RCC 7860 (cell line): ENCODE measurements at places on chromosomes 12 and 14.

- DNase-seq, result no peak
These were observed 1.6 kb downstream of the HOXC9 start for GRCh38 chr12:54001283-54002187.

DNA sequence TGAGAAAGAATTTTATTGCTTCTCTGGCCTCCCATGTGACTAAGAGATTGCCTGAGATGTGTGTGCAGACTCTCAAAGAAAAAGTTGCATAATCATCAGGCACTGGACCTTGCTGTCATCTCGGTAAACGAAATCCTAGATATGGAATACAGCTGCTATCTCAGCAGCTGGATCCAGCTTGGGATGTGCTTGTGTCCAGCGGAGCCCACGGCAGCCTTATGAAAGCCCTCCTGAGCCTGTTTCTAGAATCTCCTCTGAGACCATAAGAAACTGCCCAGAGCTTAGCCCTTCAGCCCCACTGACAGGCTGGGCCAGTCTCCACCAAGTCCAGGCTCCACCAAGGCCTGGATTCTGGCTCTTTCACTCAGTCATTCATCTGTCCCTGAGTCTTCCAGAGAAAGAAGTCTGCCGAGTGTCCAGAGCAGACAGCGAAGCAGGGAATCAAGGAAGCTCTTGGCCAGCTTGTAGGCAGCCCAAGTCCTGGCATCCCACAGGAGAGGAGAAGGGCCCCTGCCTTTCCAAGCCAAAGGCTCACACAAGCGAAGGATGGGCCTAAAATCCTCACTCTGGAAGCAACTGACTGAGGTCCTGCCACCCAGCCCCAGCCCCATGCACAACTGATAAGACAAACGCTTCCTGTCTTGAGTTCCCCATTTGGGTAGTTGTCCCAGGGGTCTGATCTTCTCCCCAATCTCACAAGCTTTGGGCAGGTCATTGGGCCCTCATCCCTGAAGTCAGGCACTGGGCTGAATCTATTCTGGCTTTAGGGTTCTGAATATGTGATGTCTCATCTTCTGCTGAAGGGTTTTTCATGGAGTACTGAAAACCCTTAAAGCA lies 97.8 kb downstream of the SEC23A start:
- no peak for DNase-seq

DNA sequence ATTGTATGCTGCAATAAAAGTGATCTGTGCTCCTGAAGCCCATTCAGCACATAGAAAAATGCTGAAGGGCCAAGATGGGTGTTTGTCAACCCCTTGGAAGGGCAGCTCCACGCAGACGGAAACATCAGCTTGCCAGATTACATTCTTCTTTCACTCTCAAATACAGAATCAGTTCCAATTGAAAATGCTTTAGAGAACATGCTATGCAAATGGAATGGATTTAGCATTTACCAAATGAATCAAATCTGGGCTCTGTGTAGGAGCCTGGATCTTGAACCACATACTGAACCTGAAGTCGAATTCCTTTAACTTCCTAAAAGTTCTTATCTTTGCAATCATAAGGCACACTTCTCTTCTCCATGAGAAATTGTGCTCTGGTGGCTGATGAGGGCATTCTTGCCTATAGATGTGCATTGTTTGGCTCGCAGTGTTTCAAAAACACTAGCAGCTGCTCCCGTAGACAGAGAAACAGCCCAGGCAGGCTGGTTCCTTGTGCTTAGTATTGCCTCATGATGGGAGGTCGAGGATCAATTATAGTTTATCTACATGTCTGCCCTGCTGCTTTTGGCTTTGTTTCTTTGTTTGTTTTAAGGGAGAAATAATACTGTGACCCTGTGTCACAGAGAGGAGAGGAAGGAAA lies 489.8 kb upstream of the FLRT2 start:
- no peak for DNase-seq

- no peak for DNase-seq
These were observed 6.0 kb upstream of the AMN start for GRCh38 chr14:102916347-102917055.
